ENCODE measurements at places on chromosomes 4 and X.
A peak's percentile ranks its signal among the peaks of the same experiment; 100 is the strongest.

- no peak for DNase-seq
Measured at GRCh38 chrX:13432414-13433297, 112.8 kb upstream of the ATXN3L start.

DNA sequence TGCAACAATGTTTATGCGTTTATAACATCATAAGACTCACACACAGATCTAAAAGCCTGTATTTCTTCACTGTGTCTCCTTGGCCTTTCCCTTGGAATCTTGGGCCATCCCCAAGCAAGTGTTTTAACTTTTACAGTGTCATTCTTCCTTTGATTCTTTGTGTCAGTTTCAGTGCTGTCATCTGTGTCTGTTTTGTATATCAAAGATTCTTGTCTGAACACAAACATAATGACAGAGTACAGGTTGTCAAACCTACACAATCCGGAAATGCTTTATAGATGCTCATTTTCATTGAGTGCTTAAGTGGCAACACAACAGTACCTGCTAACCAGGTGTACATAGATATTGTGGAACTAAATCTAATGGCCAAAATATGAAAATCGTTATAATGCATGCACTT is 1500.0 kb downstream of the TECRL start:
- no peak for DNase-seq

- no peak for DNase-seq
Measured at GRCh38 chrX:20284444-20284843, 17.7 kb upstream of the RPS6KA3 start.

DNA sequence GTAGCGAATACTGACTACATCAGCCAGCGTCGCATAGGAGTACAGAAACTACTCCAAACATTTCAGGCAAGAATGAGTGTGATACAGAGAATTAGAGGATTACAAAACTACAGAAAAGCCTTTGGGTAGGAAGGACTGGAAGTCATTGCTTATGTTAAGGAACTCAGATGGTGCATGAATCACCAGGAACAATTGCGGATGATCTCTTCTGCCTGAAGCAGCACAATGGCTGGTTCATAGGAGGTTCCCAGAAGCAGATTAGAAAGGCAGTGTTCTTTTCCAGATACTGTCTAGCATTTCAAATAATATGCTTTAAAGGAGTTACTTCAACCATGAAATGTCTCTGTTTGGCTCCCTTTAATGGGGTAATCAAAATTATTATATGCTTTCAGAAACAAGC is 42.5 kb upstream of the MAP9 start:
- DNase-seq = no peak

DNA sequence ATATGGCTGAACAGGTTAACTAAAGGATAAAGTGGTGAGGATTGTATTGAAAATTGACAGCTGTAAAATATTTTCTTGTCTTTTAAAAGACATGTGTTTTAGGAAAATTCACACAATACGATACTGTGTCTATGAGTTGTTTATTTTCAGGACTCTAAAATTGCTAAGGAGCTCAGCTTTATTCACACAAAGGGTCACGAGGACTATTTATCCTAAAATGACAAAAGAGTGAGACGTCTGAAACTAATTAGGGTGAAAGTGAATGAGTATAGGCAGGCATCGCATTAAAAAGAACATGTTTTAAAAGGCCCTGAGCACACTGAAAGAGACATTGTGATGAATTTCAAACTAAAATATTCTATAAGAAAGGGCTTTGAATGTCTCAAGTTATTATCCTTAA is 304.7 kb downstream of the SH2D1A start:
- DNase-seq = no peak

DNA sequence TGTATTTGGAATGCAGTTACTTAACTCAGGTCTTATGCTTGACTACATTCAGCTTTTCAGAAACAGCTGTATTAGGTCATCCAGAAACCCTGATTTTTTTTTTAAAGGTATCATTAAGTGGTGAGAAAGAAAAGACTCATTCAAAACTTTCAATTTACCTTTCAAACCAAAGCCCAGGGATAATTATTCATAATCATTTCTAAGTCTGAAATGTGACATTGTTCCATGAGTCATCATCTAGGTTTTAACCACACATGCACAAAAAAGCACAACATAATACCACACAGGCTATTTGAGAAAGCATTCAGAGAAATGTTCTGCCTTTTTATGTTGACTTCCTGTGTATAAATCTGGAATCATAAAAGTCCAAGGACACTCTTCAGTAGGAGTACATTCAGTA is 288.2 kb downstream of the IL1RAPL2 start:
- DNase-seq = no peak

- DNase-seq = no peak
Measured at GRCh38 chrX:44344687-44345086, 1.2 kb upstream of the EFHC2 start.

DNA sequence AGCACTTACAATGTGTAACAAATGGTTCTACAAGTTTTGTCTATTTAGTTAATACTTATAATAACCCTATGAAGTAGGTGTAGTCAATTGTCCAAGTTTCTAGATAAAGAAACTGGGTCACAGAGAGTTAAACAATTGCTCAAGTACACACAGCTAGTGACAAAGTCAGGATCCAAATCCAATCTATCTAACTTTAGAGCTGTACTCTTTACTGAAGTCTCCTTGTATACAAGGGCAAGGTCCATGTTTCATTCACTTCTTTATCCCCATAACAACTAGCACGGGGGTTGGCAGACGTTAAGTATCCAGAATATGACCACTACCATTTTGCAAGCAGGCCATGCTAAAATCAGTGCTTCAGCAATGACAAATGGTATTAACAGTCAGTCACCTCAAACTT is 141.0 kb downstream of the CHM start:
- no peak for DNase-seq

GRCh38 chr4:149999485-150000074 is 78.7 kb upstream of the DCLK2 start:
- DNase-seq = peak; percentile 30

- DNase-seq = no peak
Measured at GRCh38 chrX:151754641-151755215, 20.2 kb downstream of the CNGA2 start.

GRCh38 chr4:82578935-82579334 is 17.1 kb upstream of the TMEM150C start:
- DNase-seq = no peak

GRCh38 chr4:72208421-72209075 is 176.7 kb downstream of the NPFFR2 start:
- DNase-seq = no peak

DNA sequence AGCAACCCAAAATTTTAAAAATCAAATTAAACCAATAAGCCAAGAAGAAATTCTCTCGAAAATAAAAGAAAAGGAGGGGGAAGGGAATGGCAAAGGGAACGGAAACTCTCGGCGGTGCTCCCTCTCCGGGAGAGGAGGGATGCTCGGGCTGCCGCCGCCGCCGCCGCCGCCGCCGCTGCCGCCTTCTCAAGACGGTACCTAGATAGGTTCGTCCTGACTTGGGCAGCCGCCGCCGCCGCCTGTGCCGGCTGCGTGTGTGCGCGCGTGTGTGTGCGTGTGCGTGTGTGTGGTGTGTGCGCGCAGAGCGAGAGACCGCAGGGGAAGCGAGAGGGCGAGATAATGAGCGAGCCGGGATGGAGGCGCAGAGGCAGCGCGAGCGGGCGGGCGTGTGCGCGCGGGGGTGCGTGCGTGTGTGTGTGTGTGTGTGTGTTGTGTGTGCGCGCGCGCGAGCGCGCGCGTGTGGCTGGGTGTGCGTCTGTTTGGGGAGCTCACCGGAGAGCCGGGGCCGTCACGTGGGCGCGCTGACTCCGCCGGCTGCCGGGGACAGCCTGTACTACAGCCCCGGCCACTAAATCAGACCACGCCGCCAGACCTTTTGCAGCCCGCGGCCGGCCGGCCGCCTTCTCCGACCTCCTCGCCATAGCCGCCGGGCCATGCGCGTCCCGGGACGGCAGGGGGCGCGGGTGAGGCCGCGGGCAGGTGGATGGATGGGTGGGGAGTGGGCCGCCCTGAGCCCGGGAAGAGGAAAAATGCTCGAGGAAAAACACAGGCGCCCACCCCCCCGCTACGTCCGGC is 111.6 kb downstream of the DHX15 start:
- peak; percentile 61 for DNase-seq

GRCh38 chr4:99949034-99949998 is 759 bp downstream of the H2AZ1 start:
- peak; percentile 72 for DNase-seq
